ENCODE measurements at places on chromosomes 5 and 9.

- DNase-seq, result peak; percentile 67
Observed at GRCh38 chr9:76835571-76836283, 70.2 kb downstream of the PRUNE2 start.

- peak; percentile 75 for DNase-seq
Observed at GRCh38 chr5:137733006-137733405, 2.9 kb downstream of the KLHL3 start.

DNA sequence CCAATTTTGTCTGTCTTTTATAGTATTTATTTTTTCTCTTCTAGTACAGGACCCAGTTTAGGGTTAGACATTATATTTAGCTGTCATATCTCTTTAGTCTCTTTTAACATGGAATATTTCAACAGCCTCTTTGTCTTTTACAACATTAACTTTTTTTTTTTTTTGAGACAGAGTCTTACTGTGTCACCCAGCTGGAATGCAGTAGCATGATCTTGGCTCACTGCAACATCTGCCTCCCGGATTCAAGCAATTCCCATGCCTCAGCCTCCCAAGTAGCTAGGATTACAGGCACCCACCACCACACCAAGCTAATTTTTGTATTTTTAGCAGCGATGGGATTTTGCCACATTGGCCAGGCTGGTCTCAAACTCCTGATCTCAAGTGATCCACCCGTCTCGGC, 90.1 kb downstream of the ADAMTS6 start:
- no peak for DNase-seq

DNA sequence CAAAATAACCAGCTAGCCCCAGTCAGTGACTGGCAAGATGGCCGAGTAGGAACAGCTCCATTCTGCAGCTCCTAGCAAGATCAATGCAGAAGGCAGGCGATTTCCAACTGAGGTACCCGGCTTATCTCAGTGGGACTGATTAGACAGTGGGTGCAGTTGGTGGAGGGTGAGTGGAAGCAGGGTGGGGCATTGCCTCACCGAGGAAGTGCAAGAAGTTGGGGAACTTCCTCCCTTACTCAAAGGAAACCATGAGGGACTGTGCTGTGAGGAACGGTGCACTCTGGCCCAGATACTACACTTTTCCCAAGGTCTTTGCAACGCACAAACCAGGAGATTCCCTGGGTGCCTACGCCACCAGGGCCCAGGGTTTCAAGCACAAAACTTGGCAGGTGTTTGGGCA, 9.6 kb upstream of the BTNL8 start:
- DNase-seq, result no peak

- no peak for DNase-seq
Observed at GRCh38 chr5:126265917-126266316, 157.3 kb upstream of the GRAMD2B start.

- DNase-seq, result no peak
Observed at GRCh38 chr5:178384816-178385495, 152.4 kb upstream of the PHYKPL start.

DNA sequence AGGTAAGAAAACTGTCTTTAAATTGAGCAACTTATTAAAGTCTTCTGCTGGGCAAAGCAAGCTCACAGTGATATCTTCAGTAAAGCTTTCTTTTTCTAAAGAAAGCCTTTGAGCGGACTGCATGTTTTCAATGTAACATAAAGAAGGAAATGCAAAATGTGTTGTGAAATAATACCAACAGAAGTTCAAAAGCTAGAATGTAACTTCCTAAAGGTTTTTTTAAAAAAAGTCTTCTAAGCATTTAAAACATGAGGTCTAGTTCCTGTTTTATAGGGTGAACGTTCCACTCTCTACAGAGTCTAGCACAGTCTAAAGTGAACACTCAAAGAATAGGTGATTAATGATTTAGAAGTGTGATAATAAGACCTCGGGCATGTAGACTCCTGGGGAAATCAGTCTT, 62.9 kb downstream of the DENND1A start:
- DNase-seq, result no peak

- peak; percentile 99 for DNase-seq
Observed at GRCh38 chr5:132387640-132388117, 18.2 kb downstream of the SLC22A5 start.

DNA sequence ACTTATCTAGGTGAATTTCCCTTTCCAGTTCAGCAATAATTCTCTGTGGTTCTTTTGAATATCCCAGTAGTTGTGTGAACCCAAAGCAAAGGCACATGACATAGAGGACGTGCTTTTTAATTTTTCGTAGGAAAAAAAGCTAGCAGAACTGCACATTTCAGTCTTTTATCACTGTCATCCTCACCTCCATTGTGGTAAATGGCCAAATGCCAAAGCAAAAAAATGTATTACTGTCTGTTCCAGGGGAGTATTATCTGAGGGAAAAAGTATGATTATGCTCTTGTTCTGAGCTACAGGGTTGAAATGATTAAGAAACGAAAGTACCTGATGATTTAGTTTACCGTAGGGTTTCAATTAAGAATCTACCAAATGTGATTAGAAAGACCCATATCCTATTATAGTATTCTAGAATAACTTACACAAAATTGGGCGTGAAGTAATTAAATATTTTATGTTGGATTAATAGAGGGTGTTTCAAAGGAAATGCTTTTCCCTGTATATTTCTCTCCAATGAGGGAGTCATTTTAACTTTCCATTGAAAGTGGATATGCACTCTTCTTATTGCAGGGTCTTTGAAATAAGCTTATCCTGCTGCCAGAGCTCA, 62.7 kb downstream of the CAVIN4 start:
- no peak for DNase-seq

DNA sequence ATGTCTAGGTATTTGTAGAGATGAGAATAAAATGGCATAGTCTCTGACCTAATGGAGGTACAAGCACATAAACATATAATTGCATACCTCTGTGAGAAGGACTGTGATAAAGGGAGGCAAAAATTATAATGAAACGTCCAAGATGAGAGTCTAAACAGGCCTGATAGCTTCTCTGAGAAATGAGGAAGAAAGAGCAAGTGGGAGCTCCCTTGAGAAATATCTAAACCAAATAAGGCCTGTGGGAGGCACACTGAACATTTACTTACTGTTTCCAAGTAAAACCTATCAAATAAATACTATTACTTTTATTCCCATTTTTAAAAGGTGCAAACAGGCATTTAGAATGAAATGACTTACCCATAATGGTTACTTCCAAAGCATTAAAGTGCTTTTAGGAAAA, 125.6 kb upstream of the PAPPA start:
- no peak for DNase-seq

DNA sequence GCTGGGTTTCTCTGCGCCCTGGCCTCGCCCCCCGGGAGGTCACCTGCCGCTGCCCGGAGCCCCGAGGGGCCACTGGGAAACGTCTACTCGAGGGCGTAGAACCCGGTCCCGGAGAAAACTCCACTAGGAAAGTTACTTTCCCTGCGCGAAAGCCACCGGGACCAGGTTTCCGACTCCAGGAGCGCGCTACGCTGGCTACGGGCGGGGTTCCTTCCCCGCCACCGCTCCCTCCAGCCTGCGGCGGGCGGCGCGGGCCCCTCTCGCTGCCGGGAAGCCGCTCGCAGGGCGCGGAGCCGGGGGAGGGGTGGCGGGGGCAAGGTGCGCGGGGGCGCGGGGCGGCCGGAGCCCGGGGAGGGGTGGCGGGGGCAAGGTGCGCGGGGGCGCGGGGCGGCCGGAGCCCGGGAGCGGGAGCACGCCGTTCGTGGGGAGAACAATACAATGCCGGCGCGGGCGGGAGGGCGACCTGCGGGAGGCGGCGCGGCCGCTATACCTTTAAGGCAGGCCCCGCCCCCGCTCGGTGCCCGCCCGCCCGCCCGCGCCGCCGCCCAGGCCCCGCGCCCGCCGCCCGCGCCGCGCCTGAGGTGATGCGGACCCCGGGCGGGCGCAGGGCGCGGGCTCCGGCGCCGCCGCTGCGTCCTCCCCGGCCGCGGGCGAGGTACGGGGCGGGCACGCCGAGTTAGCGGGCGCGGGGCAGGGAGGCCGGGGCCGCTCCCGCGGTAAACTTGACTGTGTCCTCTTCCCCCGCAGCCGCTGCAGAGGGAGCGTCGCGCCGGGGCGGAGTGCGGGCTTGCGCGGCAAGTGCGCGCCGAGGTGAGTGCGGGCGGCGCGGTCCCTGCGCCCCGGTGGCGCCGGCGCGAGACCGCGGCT, 278.1 kb downstream of the AOPEP start:
- DNase-seq, result peak; percentile 62

GRCh38 chr5:59891962-59892643, 1.4 kb downstream of the PDE4D start:
- no peak for DNase-seq

- DNase-seq, result no peak
Observed at GRCh38 chr9:81619353-81620001, 69.9 kb downstream of the TLE1 start.

Data from kidney tubule cell (primary cell).